ENCODE measurements at places on chromosomes 4 and X.

DNA sequence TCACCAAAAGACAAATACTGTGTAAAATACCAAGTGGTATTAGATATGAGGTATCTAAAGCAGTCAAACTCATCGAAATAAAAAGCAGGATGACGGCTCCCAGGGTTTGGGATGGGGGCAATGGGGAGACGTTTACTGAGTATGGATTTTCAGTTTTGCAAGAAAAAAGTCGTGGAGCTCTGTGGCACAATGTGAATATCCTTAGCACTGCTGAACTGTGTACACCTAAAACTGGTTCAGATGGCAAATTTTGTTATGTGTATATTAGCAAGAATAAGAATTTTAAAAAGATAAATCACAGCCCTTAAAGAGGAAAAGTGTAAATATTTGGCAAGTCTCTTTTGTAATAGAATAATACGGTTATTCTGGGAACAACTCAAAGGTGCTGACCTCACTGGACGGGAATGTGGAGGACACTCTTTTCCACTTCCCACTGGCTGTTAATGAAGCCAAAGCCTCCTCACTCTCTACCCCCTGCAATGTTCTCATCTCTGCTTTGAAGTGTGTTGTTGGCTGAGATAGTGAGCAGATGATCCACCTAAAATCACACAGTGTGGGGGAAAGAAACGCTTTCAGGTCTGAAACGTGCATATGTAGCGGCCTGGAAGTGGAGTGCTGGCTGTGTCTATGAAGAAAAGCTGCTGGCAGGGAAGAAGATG, 49.2 kb downstream of the SEL1L3 start:
- DNase-seq: no peak

GRCh38 chrX:115939636-115940160, 230.8 kb upstream of the AGTR2 start:
- no peak for DNase-seq

DNA sequence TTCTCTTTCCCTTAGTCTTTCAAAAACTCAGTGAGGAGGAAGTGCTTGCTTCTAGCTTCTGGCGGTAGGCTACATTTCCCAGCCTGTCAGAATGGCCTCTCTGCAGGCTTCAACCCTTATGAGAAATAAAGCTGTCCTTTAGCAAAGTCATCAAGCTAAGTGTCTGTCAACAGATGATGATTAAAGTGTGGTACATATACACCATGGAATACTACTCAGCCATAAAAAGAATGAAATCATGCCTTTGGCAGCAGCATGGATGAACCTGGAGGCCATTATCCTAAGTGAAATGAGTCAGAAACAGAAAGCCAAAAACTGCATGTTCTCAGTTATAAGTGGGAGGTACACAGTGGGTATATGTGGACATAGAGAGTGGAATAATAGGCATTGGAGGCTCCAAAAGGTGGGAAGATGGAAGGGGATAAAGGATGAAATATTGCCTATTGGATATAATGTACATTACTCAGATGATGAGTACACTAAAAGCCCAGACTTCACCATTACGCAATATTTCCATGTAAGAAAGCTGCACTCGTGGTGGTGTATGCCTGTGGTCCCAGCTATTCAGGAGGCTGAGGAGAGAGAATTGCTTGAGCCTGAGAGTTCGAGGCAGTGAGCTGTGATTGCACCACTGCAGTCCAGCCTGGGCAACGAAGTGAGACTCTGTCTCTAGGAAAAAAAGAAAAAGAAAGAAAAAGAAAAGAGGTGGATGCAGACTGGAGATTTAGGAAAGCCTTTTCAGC, 7.9 kb downstream of the TRIM2 start:
- DNase-seq: no peak

DNA sequence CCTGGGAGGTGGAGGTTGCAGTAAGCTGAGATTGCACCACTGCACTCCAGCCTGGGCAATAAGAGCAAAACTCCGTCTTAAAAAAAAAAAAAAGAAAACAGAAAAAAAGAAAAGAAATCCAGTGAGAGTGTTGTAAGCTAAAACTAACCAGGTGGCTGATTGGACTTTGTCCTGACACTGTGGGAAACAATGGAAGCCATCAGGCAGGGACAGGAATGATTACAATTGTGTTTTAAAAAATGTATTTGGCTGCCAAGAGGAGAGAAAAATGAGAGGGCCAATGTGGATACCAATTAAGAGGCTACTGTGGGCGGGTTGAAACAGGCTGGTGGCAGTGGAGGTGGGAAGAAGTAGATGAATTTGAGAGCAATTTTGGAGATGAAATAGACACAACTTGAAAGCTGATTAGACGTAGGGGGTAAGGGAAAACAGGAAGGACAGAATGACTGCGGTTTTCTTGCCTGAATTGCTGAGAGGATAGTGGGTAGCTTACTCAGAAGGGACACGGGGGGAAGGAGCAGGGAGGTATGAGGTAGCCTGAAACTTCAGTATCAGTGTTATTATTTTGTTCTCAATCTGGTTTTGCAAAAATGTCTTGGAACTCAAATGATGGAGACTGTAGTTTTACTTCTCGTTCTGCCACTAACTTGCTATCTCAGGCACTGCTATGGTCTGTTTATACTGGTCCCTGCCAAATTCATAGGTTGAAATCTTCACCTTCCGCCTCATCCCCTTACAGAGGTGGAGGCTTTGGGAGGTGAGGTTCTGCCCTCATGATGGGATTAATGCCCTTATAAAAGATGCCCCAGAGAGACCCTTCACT, 45.6 kb upstream of the CHRNA9 start:
- DNase-seq: no peak

- no peak for DNase-seq
Observed at GRCh38 chr4:99943904-99944437, 2.4 kb downstream of the DNAJB14 start.

GRCh38 chrX:71292669-71293365, 8.7 kb upstream of the ITGB1BP2 start:
- DNase-seq: no peak

- no peak for DNase-seq
Observed at GRCh38 chrX:70033348-70034051, 16.2 kb downstream of the AWAT2 start.

- no peak for DNase-seq
Observed at GRCh38 chr4:146382194-146382593, 139.5 kb downstream of the SLC10A7 start.

DNA sequence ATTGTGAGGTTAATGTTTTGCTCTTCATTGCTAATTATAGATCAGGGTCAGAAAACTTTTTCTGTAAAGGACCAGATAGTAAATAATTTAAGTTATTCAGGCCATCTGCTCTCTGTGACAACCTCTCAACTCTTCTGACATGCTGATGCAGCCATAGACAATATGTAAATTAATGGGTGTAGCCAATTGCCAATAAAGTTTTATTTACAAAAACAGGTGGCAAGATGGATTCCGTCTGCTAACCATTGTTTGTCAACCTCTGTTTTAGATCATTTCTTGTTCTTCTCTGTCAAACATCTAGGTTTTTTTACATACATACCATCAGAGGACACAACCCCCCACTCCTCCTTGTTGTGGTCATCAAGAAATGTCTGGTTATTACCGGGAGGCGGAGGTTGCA, 33.7 kb downstream of the ASB9 start:
- no peak for DNase-seq

DNA sequence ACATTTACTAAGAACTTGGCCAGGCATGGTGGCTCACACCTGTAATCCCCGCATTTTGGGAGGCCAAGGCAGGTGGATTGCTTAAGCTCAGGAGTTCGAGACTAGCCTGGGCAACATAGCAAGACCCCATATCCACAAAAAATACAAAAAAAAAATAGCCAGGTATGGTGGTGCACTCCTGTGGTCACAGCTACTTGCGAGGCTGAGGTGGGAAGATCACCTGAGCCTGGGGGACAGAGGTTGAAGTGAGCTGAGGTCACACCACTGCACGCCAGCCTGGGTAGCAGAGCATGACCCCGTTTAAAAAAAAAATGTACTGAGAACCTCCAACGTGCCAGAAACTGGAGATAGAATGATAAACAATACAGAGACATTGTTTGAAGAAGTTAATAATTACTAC, 8.0 kb downstream of the OPRPN start:
- no peak for DNase-seq

- no peak for DNase-seq
Observed at GRCh38 chr4:152951348-152951747, 15.2 kb downstream of the FHDC1 start.

- DNase-seq: no peak
Observed at GRCh38 chr4:43853565-43854264, 594.9 kb downstream of the KCTD8 start.

- DNase-seq: no peak
Observed at GRCh38 chr4:185718578-185719499, 93.2 kb downstream of the SORBS2 start.

All from activated gamma-delta T cell (primary cell).